ENCODE measurements at places on chromosomes 3 and 15.
A peak's percentile ranks its signal among the peaks of the same experiment; 100 is the strongest.

GRCh38 chr3:159669766-159670165 is 318.9 kb upstream of the IL12A start:
- DNase-seq: no peak

- no peak for DNase-seq
These were observed 279.8 kb downstream of the VPS13C start for GRCh38 chr15:61780278-61780980.

DNA sequence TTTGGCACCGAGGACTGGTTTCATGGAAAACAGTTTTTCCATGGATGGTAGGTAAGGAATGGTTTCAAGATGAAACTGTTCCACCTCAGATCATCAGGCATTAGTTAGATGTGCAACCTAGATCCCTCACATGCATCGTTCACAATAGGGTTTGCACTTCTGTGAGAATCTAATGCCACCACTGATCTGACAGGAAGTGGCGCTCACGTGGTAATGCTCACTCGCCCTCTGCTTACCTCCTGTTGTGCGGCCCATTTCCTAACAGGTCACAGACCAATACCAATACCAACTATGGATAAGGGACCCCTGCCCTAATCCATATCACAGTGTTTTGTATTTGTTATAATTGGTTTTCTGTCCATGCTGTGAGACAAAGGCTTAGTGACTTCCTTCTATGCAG is 58.9 kb downstream of the SLMAP start:
- no peak for DNase-seq

DNA sequence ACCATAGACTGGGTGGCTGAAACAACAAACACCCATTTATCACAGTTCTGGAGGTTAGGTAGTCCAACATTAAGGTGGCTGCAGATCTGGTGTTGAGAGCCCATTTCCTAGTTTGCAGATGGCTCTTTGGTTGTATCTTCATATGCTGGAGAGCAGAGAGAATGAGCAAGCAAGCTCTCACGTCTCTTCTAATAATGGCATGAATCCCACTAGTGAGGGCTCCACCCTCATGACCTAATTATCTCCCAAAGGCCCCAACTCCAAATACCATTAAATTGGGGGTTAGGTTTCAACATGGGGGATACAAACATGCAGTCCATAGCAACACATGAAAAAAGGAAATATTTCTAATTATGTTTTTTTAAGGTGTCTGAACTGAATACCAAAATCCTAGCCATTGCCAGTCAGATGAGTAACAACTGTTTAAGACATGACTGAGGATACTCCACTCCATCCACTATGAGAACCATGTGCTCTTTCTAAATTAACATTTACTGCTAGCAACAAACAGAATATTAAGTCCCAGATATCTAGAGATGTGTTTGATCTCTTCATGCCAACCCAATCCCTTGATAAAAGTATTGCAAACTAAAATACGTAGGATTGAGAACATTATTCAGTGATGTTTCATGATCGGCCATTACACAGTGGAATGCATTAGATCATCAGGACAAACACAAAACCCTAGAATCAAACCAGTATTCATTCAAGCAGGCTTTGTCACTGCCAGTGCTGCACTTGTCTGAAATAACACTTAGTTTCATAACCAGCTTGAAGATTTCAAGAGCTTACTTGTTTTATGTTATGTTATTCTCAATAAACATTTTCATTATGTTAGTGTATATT is 340.3 kb downstream of the SLC9A9 start:
- DNase-seq: no peak

DNA sequence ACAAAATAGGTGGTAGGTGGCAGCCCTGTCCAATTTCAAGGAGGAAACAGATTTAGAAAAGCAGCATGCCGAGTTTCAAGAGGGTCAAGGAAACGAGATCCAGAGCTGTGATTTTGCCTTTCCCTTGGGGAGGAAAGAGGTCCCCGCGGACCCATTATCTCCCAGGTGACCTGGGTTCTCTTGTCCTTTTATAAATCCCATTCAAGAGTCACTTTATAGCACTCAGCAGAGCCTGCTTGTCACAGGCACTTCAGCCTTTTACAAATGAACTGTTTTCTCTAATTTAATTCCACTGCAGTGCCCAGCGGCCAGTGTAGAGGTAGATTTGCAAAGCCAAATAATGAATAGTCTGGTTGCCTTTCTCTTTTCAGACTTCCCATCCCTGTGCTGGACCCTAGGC is 99.9 kb downstream of the CD47 start:
- no peak for DNase-seq

GRCh38 chr3:134034005-134034785 is 4.5 kb upstream of the SLCO2A1 start:
- DNase-seq: no peak

- DNase-seq: no peak
These were observed 135.9 kb downstream of the TBL1XR1 start for GRCh38 chr3:177061369-177061768.

- DNase-seq: peak; percentile 1
These were observed 674 bp downstream of the SERP1 start for GRCh38 chr3:150545419-150546225.

DNA sequence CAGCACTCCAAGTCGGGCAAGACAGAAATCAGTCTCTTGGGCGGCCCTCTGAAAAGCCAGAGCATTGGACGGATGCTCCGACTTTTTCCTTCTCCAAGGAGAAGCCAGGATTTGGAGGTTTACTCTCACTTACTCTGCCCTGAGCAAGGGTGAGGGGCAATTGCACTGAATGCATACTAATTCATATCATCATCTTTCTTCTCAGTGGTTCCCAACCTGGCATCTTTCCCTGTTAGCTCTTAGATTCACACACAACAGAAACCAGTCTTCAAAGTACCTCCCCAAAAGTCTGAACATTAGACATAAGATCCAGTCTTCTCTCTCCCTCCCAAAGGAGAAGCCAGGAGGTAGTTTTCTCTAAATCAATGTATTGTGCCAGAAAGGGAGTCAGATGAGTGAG is 219.2 kb downstream of the GREM1 start:
- DNase-seq: no peak

GRCh38 chr15:54282228-54282836 is 304.1 kb downstream of the UNC13C start:
- DNase-seq: no peak

GRCh38 chr15:49750553-49750952 is 129.7 kb downstream of the DTWD1 start:
- DNase-seq: no peak

DNA sequence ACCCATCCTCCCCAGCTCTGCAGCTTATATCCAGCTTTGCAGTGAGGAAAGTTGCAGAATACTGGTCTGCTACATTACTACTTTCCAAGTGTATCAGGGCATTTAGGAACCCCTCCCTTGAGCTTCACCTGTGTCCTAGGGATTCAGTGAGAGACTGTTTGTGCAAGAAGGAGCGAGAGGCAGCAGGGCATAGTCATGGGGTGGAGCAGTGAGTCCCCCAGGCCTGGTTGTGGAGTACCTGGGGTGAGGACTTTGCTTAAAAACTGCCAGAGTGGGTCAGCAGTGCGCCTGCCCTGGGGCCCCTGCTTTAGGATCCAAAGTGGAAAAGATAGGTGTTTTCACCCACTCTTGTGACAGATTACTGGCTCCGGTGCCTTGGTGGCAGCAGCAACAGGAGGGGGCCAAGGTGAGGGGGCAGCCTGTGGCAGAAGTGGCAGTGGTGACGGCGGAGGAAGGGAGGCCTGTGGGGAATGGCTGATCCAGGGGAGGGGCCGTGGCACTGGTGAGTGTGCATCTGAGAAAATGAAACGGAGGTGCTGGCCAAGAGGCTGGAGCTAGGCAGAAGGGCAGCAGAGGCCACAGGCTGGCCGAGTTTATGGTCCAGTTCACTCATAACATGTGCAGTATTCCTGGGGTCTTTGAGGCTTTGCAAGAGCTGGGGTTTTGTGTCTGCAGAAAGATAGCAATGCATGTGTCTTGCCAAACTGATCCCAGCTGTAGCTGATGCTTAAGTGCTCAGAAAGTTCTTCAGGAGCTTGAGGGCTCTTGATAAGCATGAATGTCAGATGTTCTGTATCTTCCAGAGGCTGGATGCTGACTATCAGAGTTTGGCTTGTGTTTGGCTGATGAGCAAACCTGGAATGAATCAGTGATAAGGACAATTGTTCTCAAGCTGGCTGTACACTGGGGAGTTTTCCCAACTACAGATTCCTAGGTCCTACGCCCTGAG is 43.4 kb downstream of the GOLGA6A start:
- DNase-seq: no peak

DNA sequence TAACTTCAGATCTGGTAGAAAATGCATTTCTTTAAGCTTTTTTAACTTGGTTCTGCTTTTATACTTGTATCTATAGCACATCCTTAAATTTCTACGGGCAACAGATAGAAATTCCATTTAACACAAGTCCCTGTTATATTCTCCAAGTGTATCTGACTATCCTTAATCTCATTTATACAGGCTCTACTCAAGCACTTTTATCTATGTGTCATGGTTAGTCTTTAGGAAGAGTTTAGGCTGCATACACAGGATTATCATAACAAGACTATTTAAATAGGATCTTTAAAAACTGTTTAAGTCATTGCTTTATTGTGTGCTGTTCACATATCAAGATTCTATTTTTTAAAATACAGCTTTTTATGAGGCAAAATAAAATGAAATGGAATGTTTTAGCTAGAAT is 52.7 kb downstream of the SETD5 start:
- no peak for DNase-seq

- DNase-seq: no peak
These were observed 3.1 kb upstream of the CXCR6 start for GRCh38 chr3:45940004-45940780.

DNA sequence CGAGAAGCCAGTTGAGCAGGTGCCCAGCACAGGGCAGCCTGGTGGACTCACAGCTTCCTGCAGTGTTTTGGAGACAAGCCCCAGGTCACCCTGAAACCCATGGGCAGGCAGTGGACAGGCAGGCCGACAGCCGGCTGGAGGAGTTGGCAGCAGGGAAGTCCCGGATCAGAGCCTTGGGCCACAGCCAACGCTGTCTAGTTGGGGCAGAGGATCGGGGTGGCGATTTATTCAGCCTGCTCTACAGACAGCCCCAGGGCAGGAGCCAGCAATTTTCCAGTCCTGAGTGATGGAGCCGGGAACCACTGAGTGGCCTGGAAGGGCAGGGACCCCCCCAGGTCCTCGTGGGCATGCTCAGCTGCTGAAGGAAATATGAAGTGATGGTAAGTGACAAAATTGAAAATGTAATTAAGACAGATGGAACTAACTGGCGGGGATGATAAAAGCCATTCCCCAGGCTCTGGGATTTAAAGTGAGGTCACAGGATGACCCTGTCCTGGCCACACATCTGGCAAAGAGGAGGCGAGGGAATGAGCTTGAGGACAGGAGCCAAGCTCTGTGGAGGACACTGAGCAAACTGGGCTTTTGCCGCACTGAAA is 34.4 kb upstream of the TBC1D21 start:
- no peak for DNase-seq

GRCh38 chr15:27485265-27485664 is 514.3 kb downstream of the GABRG3 start:
- DNase-seq: no peak

- no peak for DNase-seq
These were observed 977.3 kb downstream of the TBL1XR1 start for GRCh38 chr3:176219970-176220369.

- DNase-seq: no peak
These were observed 161.8 kb upstream of the IQSEC1 start for GRCh38 chr3:13235079-13235478.

- no peak for DNase-seq
These were observed 7.5 kb downstream of the MAGI1 start for GRCh38 chr3:66031102-66031698.
